ENCODE measurements at places on chromosomes 6 and 20. TPM values are rescaled to one million over a fixed set of nuclear protein-coding genes. Genes with fewer than 3 reads are reported as not detected.

DNA sequence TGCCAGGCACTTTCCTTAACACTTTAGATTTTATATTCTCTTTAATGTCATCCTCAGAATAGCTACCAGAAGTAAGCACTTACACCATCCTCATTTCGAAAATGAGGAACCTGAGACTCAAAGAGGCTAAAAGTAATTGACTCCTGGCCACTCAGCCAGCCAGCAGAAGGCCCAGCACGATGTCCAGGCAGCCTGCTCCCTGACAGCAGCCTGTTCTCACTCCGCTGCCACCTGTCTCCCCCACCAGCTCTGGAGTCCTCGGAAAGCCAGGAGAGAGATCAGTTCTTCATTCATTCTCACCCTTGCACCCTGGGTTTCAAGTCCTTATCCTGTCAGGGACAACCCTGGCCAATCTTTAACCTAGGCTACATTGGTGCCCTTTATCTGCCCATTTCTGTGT, 174.0 kb downstream of the SASH1 start:
- DNase-seq, result no peak
- no peaks in the 10 kb centered on the region for H3K27me3 ChIP-seq
- 0 out of 2 replicates have a peak overlapping the region, but pooled peaks have one; percentile 4 for H3K27ac ChIP-seq
- H3K4me1 ChIP-seq, result peaks cover 74% of the 10 kb centered on the region

GRCh38 chr6:170028629-170029345, 262.1 kb downstream of the DLL1 start:
- H3K4me1 ChIP-seq, result no peaks in the 10 kb centered on the region
- H3K27ac ChIP-seq, result no peak overlapping the region
- no peaks in the 10 kb centered on the region for H3K27me3 ChIP-seq
- no peaks in the 10 kb centered on the region for H3K36me3 ChIP-seq

- no peaks in the 10 kb centered on the region for H3K36me3 ChIP-seq
- H3K27me3 ChIP-seq, result no peaks in the 10 kb centered on the region
- H3K4me3 ChIP-seq, result peak overlapping the region; percentile 92
- no peak overlapping the region for H3K27ac ChIP-seq
These were observed 1.6 kb downstream of the MAP3K5 start for GRCh38 chr6:136790411-136791295.

DNA sequence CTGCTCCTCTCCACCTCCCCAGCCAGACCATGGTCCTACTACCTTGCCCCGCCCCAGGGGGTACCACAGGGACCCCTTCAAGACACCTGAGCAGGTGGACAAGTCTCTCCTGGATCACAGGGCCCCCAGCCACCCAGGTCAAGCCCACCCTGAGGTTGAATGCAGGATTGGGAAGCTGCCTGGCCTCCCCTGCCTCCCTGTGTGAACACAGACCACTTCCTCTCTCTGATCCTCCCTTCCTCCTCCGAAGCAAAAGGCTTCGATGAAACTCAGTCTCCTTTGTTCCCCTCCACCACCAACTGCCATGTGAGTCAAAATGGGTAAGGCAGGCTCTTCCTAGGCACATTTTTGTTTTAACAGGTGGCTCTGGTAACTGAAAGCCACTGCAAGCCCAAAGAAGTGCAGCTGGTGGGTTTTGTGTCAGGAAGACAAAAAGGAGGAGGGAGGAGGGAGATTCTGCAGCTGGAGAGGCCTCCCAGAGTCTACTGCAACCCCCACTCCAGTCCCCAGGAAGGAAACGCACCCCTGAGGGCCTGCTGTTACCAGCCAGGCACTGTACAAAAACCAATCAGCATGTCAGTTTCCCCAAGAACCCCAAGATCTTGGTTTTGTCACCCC, 5.4 kb downstream of the ADA start:
- no peak overlapping the region for H3K27ac ChIP-seq
- H3K4me3 ChIP-seq, result no peak overlapping the region
- H3K36me3 ChIP-seq, result no peaks in the 10 kb centered on the region

DNA sequence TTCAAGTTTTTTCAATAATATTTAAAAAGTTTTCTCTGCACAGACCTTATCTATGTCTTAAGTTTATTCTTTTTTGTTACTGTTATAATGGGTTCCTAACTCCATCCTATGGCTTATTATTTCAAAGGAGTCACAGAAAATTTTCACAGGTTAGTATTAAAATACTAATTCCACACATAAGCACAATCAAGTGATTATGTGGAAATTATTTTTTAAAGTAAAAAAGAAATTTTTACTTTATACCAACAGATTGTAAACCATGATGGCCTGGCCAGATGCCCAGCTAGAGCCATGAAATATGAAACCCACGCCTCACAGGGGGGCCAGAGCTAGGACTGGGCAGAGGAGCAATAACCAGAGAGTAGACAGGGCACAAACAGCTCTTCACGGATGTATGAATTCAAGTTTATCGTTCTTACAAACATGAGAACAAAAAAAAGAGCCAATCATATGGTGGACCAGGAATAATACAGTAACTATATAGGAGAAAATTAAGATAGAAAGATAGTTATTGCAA, 34.0 kb downstream of the NUDT3 start:
- H3K4me1 ChIP-seq, result peaks cover 32% of the 10 kb centered on the region
- no peaks in the 10 kb centered on the region for H3K36me3 ChIP-seq
- no peak overlapping the region for H3K27ac ChIP-seq
- H3K4me3 ChIP-seq, result no peak overlapping the region
- peak; percentile 51 for DNase-seq

GRCh38 chr6:82862543-82862942, 203.1 kb downstream of the UBE3D start:
- H3K27ac ChIP-seq, result no peak overlapping the region
- DNase-seq, result peak; percentile 38
- no peak overlapping the region for H3K4me3 ChIP-seq
- H3K4me1 ChIP-seq, result peaks cover 14% of the 10 kb centered on the region

GRCh38 chr6:64955435-64955848, 751.6 kb downstream of the EYS start:
- H3K4me1 ChIP-seq, result no peaks in the 10 kb centered on the region
- no peak for DNase-seq
- H3K27ac ChIP-seq, result no peak overlapping the region
- H3K27me3 ChIP-seq, result no peaks in the 10 kb centered on the region
- H3K4me3 ChIP-seq, result no peak overlapping the region

DNA sequence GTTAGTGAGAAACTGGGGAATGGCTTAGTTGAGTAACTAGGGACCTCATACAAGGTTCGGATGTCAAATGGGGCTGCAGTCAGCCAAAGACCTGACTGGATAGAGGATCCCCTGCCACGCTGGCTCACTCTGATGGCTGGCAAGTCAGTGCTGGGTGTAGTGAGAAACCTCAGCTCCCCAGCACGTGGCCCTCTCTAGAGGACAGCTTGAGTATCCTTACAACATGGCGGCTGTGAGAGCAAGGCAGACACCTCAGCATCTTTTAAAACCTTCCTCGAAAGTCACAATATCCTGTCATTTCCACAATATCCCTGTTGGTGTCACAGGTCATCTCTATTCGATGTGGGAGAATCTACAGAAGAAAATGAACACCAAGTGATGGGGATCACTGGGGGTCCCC, 26.7 kb upstream of the IPCEF1 start:
- no peak overlapping the region for H3K4me3 ChIP-seq
- H3K4me1 ChIP-seq, result peaks cover 12% of the 10 kb centered on the region
- no peaks in the 10 kb centered on the region for H3K36me3 ChIP-seq

DNA sequence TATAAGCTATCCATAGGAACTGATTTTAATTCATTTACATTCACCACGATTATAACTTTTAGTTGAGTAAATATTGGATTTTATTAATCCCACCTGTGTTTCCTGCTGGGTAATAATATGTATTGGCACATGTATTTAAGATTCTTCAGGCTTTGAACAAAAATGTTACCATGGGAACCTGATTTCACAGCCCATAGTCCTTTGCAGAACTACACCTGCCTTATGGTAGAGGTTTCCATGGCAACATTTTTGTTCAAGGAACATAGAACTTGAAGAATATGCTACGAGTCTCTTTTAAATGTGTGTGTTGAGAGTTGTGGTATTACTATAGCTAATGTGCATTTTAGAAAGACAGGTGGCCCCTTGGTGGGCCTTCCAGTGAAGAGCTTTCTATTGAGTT, 317.4 kb downstream of the SAMD5 start:
- H3K4me3 ChIP-seq, result no peak overlapping the region
- H3K27ac ChIP-seq, result no peak overlapping the region
- H3K27me3 ChIP-seq, result no peaks in the 10 kb centered on the region
- no peaks in the 10 kb centered on the region for H3K36me3 ChIP-seq

The GSTA3 gene
- total RNA-seq, result not detected

The IL20RA gene
- not detected for total RNA-seq

The PPIL4 gene
- 32.2 TPM for total RNA-seq

All from GM23248 (cell line).